Vagina (tissue), 2 donors: ENCODE measurements at places on chromosomes 2 and 18. TPM values are rescaled to one million over a fixed set of nuclear protein-coding genes. Genes with fewer than 3 reads are reported as not detected.

DNA sequence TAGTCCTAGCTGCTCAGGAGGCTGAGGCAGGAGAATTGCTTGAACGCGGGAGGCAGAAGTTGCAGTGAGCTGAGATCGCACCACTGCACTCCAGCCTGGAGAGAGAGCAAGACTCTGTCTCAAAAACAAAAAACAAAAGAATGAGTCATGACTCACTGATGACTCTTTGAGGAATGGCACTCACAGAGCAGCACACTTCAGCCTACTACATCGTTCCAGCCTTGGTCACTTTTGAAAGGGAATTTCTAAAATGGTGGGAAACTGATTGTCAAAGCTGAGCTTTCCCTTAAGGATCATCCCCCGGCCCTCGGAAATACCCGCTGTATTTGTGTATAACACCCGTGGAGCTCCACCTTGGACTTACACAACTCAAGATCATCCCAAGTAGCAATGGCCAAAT is 217.3 kb upstream of the HS6ST1 start:
- DNase-seq: no peak

DNA sequence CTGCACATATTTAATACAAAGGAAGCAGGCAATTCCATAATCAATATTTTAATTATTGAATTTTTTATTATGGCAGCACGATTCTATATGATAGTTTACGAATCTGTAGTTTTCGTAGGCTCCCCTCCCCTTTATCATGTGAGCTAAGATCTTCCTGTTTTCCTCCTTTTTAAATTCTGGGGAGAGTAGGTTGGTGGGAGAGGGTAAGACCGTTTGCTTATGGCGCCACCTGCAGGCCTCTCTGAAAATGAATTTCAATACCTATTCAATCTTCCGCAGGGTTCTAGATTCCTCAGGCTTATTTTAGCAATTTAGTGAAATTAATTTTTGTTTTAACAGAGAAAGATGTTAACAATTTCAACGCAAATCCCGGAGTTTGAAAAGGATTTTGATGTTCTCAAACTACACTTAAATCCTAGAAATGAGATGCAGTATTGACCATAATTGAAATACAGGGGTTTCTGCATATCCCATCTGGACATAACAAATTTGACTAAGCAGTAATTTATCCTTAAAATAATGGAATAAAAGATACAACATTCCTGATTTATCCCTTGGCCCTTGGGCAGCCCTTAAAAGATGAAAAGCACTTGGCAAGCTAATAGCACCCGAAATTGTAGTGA is 12.8 kb upstream of the GBX2 start:
- DNase-seq: no peak

DNA sequence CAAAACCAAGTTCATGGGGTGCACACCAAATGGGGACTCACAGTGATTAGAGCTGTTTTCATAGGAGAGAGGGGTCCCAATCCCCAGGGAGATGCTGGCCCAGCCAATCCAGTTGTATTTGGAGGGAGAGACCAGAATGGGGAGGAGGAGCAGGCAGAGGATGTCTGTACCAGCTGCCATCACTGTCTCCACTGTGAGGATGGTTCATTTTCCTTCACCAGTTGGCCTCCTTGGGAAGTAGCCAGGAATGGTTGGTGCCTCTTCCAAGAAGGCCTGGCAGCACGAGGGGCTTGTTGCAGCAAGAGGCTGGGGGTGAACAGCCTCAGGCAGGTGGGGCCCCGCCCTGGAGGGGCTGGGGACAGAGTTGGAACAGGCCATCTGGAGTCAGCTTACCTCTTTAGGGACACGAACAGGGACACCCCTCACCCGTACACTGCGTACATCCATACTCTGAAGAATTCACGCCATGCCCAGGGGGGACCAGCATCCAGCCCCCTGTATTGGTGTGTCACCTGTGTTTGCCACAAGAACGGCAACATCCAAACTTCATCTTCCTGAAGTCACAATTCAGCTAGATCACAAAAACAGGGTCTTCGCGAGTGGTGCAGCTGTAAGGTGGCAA is 161.7 kb upstream of the ZNF236 start:
- DNase-seq: peak; percentile 91

- no peak for DNase-seq
Measured at GRCh38 chr2:53516650-53517049, 251.0 kb upstream of the CHAC2 start.

DNA sequence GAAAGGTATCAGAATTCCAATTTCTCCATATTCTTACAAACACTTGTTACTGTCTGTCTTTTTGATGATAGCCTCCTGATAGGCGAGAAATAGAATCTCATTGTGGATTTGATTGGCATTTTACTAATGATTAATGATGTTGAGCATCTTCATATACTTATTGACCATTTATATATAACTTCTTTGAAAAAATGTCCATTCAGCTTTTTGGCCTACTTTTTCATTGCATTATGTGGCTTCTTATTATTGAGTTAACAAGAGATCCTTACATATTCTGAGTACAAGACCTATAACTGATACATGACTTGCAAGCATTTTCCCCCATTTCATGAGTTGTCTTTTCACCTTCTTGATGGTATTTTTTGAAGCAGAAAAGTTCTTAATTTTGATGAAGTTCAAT is 54.6 kb downstream of the QPCT start:
- no peak for DNase-seq

- no peak for DNase-seq
Measured at GRCh38 chr18:3100498-3101132, 87.7 kb upstream of the LPIN2 start.

DNA sequence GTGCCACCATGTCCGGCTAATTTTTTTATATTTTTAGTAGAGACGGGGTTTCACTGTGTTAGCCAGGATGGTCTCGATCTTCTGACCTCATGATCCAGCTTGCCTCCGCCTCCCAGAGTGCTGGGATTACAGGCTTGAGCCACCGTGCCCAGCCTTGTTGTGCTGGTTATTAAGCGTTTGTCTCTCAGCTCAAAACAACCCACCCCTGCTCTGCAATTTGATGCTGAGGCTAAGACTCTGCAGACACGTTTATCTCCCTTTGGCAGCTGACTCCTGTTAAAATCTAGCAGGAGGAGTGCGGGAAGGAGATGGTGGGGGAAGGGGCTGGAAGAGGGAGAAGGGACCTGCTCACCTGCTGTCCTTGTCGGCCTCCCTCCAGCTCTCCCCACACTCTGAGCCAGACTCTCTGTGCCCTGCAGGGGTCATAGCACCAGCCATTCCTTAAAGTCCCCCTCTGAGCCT is 29.9 kb upstream of the IMPA2 start:
- DNase-seq: no peak

GRCh38 chr2:177619461-177619860 is 226.9 kb downstream of the AGPS start:
- DNase-seq: no peak

DNA sequence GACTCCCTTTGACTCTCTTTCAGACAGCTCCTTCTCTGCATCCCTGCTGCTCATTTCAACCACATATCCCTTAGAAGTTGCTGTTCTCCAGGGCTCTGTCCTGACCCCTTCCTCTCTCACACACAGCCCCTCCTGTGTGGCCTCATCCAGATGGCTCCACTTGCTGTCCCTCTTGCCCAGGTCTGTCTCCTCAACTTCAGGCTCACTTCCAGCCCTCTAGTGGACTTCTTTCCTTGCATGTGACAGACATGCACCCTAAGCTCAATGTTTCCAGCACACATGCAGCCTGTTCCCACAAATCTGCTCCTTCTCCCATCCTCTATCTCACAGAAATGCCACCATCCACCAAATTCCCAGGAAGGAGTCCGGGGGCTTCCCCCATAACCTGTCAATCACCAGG is 9.0 kb upstream of the MRPL19 start:
- DNase-seq: no peak

Gene SIX3
- total RNA-seq: not detected

Gene DQX1
- 9.6 TPM for total RNA-seq

Gene CNGA3
- total RNA-seq: not detected

Gene KLHL29
- 19.4 TPM for total RNA-seq

Gene CD8B2
- 0.74 TPM for total RNA-seq
